ENCODE measurements at places on chromosomes 1 and 21.
A peak's percentile ranks its signal among the peaks of the same experiment; 100 is the strongest.

GRCh38 chr1:156226116-156226538 is 13.3 kb downstream of the PMF1 start:
- no peak for DNase-seq

DNA sequence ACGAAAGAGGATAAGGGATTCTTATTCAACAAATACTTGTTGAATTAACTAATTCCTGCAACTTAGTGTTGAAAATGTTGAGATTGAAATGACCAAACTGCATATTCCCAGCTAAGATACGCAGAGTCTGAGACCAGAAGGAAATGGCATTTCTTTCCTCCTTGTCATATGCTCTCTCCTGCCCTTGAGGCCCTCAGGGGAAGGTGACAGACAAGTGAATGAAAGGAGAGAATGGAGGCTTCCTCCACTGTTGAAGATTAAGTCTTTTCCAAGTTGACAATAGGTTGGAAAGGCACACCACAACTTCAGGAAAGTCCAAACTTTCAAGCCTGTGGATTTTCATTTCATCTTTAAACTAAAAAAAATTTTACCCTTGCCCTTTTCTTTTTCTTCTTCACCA is 3.1 kb upstream of the ZNF697 start:
- DNase-seq, result no peak

DNA sequence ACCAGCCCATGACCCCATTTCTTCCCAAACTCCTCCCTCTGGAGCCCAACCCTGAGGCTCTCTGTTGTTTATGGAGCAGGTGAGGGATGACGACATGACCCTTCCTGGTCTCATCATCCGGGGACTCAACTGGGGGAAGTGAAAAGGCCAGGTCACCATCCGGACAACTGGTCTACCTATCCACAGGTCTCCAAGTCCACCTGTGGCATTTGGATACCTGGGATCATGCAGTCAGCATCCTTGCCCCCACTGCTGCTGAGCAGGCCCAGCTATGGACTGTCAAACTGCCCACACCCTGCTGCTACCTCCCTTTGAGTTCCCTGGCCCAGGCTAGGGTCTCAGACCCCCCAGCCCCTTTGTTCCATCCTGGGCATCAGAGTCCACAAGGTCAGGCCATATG is 60.0 kb upstream of the LAPTM5 start:
- no peak for DNase-seq

- DNase-seq, result no peak
Observed at GRCh38 chr1:192131914-192132313, 26.3 kb upstream of the RGS18 start.

DNA sequence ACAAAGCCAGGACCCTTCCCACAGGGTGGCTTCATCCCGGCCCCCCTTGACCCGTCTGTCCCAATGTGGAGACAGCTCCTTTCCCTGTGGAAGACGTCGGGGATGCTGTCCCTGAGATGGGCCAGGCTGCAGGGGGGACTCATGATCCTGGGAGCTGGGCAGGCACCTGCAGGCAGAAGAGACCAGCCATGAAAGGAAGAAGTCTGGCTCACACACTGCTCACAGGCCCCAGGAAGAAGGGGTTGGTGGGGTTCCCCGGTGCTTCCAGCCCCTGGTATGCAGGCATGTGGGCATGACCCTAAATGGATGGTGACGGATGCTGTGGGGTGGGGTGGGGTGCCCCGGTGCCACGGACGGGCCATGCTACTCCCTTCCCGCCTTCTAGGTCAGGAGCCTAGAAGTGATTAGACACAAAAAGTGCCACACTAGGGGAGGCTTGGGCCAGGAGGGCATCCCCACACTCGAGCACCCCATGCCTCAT is 8.3 kb downstream of the ACTRT2 start:
- DNase-seq, result no peak

DNA sequence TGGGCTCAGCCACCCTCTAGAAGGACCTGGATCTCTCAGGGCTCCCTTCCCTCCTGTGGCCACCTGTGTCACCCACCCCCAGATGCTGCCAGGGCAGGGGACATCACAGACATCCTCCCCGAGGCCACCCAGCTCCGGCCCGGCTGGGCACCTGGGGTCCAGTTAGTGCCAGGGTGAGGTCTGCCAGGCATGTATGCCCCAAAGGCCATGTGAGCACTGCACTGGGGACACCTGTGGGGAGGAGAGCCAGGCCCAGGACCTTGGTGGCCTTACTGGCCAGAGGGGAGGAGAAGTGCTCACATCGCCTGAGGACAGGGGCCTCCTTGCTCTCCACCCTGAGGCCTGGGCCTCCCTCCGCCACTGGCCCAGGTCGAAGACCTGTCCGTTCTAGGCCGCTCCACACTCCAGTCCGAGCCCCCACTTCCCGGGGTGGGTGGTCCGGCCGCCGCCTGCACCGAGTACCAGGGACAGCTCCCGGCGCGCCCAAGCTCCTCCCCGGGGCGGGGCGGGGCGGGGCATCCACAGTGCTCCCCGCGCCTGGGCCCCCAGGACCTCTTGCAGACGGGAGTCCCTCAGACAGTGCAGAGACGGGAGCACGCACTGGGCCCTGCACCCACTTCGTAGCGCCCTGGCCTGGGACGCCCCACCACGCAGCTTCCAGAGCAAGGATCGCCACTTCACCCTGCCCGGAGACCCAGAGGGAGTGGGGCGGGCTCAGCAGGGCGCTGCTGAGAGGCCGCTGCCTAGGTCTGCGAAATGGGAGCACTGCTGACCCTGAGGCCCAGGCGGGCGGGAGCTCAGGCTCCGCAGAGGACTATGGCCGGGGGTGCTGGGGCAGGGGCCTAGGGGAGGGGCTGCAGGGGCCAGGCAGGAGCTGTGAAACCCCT is 34.3 kb upstream of the CCDC27 start:
- DNase-seq, result peak; percentile 88

DNA sequence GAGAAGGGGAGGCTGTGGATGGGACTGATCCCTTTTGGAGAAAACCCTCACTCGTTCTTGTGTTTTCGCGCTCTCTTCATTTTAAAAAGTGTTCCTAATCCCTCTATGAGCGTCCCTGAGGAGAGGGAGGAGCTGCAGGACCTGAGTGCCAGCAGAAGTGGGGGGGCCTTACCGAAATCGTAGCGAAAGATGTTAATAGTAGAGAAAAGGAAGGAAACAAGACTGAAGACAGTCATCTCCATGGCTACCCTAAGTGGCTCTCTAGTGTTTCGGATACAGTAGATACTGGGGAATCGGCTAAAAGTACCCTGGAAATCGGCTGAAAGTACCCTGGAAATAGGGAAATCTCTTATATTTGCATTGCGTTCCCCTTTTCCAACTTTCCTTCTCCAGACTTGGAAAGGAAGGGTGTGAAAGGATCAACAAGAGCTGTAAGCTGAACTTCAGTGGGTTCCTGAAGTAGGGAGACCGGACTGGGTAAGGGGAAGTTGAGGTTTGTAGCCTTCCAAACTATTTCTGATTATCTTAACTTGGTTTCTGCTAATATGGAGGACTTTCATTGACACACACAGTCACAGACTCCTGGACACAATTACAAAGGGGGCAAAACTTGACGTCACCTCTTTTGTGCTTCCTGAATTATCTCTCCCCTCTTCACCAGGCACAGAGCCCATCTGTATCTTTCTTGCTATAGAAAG is 486 bp upstream of the DSTYK start:
- no peak for DNase-seq

DNA sequence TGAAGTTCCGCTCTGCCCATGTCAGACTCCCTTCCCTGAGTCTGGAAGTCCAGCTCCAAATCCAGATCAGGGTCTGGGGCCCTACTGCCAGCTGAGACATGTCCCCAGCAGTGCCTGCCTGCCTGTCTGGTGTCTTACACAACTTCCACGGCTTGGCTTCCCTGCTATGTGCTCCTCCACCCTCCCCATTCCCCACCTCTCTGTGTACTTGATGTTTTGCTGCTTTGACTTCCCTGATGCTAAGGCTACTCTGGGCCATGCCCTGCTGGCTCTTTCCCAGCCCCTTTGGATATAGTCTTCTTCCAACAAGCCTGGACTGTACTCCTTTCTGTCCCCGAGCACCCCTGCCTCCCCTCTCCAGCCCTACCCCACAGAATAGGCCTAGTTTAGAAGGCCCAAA is 7.3 kb downstream of the GJA5 start:
- DNase-seq, result no peak
